Karpas-422 (cell line): ENCODE measurements at places on chromosomes 12 and 14.

GRCh38 chr14:72920008-72920407, 6.3 kb upstream of the DCAF4 start:
- no peak for DNase-seq

DNA sequence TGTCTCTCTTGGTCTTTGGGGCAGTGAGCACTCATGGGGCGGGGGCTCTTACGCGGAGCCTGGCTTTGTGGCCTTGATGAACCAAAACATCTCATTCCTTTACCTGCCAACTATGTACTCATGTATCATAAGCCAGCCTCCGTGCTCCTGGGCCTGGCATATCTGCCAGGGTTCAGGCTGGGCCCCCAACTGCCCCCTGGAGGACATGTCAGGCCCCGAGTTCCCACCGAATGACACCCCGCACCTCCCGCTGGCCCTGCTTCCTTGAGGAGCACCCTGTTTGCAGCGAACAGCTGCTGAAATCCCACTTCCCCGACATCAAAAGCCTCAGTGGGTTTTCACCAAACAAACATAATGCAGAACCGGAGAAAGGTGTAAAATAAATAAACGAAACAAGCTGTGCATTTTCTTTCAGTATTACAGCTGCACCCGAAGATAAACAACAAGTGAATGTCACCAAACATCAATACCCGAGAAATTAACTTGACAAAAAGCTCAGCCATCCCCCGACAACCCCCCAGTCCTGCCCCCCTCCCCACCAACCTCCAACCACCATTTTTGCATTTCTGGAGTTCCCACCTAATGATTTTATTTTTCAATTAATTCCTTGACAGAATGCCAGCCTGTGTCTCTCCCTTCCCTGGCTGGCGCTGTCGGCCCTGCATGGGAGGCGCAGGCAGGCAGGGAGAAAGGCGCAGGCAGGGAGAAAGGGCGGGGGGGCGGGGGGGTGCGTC, 139.2 kb downstream of the RBM19 start:
- DNase-seq, result no peak

- no peak for DNase-seq
Measured at GRCh38 chr12:30181334-30181733, 397.6 kb upstream of the TMTC1 start.

GRCh38 chr12:53518381-53518780, 11.1 kb upstream of the NPFF start:
- DNase-seq, result no peak

DNA sequence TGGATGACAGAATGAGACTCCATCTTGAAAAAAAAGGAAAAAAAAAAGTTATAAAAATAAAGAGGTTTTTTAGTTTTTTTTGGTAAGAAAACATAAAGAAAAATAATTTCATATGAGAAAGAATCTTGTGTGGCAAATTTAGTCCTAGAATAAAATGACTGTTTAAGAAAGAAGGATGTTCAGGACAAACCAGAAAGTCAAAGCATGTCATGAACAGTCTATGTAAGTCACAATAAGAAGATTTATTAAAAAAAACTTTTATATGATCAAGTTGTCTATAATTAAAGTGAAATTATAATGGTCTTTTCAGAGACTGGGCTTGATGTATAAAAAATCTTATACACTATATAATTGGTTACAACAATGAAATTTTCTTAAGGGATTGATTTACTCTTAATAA, 68.1 kb upstream of the HECTD1 start:
- DNase-seq, result peak; percentile 60

DNA sequence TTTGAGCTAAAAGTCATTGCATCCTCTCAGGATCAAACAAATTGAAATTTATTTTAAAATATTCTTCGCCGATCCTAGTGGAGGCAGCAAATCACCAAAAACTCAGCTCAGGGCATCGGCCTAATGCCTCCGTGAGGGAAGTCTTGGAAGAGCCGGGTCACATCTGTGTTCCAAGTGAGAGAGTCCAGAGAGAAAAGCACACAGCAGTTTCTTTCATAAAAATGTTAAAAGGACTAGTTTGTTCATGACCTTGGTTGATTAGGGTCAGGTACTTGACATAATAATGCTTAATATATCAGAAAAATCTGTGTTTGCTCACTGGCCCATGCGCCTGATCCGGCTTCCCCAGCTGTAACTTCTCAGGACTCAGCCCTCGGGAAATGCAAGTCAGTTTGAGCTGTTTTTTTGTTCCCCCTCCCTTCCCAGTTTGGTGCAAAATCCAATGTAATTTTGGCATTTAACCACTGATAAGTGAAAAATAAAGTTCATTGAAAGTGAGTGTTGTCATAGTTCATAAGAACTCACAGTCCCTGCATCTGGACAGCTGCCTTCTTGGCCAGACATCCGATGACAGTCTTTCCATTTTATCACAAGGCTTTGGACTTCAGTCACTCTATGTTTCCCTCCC, 161.7 kb downstream of the CAND1 start:
- no peak for DNase-seq

DNA sequence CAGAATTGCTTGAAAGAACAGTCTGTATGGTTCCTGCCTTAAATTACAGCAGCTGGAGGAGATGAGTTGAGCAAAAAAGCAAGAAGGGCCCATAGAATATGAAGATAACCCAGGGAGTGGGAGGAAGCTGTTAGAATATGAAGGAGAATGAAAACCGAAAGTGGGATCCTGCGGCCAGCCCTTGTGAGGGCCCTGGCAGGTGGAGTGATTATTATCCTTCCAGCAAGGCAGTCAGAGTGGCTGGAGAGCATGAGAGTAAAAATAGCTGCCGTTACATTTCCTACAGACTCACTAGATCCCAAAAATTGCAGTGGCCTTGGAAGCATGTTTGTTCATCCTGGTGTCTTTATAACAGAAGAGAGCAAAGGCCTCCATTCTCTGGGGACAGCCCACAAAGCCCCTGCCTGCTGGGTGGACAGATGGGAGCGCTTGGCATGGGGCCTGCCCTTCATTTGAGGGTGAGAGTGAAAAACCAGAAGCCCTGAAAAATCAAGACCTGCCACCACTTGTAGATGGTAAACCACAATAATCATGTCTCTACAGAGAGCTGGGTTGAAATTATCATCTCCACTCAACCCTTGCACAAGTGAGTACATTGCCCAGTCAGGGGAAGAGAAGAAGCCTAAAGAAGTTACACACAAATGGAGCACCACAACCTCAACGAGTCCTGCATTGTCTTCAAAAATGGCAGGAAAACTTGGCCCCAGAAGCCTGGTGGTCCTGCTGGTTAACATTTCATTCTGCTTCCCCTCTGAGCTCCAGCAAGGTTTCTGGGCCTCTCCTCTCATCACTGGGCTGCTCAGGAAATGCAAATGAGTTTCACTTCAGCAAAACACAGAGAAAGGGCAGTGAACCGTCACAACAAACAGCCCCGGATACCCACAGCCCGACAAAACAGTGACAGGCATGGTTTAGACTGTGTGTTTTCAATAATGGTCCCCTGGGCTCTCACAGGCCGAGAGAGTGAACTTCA, 20.5 kb downstream of the ZDHHC22 start:
- peak; percentile 96 for DNase-seq

DNA sequence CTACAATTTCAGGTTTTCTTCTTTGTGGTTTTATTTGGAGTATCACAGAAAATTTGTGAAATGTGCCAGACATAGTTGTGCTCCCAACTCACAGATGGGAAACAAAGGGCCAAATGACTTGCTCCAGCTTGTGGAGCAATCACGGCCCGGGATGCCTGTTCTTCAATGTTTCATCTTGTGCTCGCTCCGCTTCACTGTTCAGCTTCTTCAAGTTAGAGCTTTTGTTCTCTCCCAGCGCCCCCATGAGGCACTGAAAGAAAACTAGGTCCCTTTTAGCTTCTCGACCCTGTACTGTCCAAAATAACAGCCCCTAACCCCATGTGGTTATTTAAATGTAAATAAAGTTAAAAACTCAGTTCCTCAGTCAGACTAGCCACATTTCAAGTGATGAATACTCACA, 187.9 kb upstream of the STXBP6 start:
- peak; percentile 70 for DNase-seq

GRCh38 chr12:124994437-124994975, 1.1 kb downstream of the BRI3BP start:
- DNase-seq, result peak; percentile 90

DNA sequence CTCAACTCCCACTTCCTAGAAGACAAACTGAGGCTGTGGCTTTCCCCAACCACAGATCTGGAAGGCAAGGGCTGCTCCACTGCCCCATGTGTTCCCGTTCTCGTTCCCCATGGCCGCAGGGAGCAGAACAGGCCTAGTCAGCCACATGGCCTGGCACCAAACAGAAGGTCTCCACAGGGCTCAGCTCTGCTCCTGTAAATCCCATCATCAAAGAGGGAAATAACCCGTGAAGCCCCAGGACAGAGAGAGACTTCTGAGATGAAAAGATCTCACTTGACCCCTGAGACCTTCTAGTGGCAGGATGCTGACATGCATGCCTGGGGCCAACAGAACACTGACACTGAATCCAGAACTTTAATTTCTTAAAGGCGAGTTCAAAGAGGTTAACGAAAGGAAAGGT, 68.9 kb downstream of the BCL11B start:
- DNase-seq, result no peak

GRCh38 chr14:60642270-60643140, 6.8 kb downstream of the SIX1 start:
- DNase-seq, result no peak

GRCh38 chr12:114319422-114319821, 86.5 kb downstream of the TBX5 start:
- DNase-seq, result no peak

DNA sequence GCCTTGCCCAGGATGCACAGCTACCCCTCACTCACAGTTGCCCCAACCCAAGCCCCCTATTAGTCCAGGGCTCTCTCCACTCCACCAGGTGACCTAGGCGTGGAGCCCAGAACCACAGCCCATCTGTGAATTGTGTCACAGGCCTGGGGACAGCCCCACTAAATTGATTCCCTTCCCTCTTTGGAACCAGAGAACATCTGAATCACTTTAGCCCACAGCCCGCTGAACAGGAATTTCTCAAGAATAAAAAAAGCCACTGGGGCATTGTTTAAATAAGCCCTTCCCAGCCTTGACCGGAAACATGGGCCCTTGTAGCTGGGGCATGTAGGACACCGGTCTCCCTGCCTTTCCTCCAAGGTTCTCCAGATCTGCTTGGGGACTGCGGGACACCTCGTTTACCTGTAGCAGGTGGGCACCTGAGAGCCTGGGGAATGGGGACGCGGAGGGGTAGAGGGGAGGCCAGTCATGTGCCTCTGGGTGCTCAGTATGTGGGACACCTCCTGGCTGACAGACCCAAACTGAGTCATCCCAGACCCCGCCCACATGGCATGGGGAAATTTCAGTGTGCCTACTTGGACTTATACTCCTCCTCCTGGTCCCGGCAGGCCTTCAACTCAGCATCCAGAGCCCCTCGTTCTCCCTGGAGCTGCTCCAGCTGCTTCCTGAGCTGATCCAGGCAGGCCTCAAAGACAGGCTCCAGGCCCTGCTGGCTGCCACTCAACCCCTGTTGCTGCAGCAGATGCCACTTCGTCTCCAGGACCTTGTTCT, 1.3 kb downstream of the KRT78 start:
- no peak for DNase-seq

- DNase-seq, result no peak
Measured at GRCh38 chr12:60191676-60192359, 596.0 kb downstream of the SLC16A7 start.

GRCh38 chr12:62003701-62004100, 256.5 kb upstream of the USP15 start:
- DNase-seq, result no peak

- DNase-seq, result no peak
Measured at GRCh38 chr12:26277506-26278246, 82.3 kb downstream of the SSPN start.

DNA sequence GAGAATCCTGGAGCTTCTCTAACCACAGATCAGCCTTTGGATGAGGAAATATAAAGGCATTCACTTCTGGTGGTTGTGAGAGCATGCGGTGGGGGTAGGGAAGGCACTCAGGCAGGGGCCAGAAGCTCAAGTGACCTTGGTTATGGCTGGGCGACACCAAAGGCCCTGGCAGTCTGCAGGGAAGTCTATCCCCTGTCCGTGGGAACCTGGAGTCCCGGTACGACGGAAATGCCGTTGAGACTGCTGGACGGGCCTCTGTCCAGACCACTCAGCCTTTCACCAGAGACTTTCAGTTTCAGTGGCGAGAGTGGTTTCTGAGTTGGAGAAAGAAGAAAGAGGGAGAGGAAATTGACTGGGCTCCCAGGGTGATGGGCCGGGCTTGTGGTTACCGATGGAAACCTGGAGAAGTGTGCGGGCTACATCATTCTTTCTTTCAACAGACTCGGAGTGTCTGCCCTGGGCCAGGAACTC, 20.9 kb downstream of the ISCA2 start:
- DNase-seq, result no peak
